ENCODE measurements at places on chromosomes 2 and 18.

DNA sequence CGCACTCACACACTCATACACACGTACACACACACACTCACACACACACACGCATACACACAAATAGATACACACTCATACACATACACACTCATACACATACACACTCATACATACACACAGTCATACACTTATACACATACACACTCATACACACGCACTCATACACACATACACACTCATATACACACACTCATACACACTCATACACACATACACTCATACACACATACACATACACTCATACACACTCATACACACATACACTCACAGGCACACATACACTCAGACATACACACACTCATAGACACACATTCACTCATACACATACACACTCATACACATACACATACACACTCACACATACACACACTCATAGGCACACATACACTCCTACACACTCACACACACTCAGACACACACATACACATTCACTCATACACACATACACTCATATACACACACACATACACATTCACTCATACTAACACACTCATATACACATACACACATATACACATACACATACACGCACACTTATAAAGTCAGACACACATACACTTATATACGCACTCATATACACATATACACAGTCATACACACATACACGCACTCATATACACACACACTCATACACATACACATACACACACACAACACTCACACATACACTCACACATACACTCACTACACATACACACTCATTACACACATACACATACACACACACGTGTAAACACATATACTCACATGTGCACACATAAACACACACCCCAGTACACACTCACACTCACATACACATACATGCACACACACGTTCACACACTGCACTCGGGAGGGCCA lies 28.7 kb downstream of the KCNIP3 start:
- no peak for DNase-seq

DNA sequence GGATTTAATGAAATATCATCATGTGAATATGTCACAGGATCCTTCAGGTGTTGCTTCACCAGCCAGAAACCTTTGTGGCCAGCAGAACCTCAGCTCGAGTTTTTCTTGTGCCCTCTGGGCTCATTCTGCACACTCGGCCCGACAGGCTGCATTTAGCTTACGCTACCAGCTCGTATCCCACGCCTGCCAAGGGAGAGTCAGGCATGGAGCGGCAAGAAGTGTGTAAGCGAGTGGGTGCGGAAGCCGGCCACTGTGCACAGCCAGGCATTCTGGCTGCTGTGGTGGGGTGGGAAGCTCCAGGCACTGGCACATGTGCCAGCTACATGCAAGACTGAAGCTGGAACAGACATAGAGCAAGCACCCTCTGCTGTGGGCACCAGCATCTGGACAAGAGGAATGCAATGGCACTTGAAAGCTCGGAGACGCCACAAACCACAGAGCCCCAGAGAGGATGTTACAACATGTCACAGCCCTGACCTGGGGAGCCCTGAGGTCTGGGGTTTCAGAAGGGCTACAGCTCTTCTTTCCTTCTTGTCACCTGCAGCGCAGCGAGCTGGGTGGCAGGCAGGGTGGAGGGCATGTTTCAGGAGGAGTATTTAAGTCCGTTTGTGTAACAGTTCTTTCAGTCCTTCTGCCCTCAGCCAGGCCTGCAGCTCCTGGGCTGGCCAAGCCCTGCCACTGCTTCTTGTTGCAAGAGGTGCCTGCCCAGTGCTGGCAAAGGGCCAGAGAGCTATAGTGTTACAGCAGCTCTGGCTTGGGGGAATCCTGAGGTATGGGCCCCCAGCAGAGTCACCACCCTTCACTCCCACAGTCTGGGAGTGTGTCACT lies 257.3 kb upstream of the HNMT start:
- no peak for DNase-seq

GRCh38 chr2:150428641-150429040 lies 58.8 kb downstream of the RND3 start:
- no peak for DNase-seq

DNA sequence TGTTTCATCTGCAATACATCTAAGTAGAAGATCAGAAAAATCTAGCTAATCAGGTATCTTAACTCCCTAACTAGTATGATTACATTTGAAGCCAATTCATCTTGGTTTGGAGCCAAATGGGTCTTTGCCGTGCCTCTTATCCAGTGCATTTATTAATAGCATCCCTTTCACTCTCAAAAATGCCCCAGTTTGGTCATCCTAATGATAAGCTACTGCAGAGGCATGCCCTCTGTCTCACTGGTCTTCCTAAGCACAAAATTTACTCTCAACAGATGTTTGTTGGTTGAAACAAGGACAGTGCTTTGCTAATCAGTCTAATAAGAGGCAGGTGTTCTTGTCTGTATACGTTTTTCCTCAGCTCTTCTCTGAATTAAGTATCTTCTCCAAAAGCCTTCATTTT lies 403.2 kb downstream of the RAD51AP2 start:
- DNase-seq: no peak

GRCh38 chr18:62179213-62179612 lies 7.6 kb downstream of the PIGN start:
- DNase-seq: no peak

- no peak for DNase-seq
Observed at GRCh38 chr18:26656431-26656943, 108.1 kb upstream of the KCTD1 start.

DNA sequence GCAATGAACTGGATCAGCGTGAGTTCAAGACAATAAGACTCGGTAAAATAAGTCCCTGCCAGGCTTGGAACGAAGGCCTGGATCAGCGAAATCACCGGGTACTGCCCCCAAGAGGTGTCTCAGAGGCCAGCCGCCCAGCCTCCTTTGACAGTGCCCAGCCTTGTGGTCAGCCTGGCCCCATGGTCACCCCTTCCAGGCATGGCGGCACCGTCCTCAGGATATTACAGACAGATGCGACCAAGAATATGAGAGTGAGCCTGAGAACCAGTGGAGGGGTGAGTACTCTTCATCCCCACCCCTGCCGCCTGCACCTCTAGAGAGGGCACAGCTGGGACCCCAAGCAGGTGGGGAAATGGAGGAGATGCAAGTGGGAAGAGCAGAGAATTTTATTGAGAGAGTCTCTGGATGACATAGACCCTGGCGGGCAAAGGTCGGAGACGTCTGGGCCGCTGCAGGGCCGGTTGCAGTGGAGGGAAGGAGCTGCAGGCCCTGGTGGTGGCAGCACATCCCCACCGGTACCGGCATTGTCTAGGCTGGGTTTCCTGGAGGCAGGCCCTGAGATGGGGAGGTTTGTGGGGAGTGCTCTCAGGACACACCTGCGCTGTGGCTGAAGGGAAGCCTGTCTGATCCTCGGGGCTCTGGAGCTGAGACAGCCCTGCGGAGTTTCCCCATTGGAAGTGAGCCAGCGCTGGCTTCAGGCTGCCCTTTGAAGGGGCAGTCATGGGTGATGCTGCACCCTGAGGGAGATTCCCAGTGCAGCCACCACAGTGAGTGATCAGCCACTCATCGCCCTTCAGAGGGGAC lies 190.0 kb downstream of the SEPTIN10 start:
- DNase-seq: no peak

GRCh38 chr2:152618193-152618564 lies 99.1 kb downstream of the PRPF40A start:
- no peak for DNase-seq

DNA sequence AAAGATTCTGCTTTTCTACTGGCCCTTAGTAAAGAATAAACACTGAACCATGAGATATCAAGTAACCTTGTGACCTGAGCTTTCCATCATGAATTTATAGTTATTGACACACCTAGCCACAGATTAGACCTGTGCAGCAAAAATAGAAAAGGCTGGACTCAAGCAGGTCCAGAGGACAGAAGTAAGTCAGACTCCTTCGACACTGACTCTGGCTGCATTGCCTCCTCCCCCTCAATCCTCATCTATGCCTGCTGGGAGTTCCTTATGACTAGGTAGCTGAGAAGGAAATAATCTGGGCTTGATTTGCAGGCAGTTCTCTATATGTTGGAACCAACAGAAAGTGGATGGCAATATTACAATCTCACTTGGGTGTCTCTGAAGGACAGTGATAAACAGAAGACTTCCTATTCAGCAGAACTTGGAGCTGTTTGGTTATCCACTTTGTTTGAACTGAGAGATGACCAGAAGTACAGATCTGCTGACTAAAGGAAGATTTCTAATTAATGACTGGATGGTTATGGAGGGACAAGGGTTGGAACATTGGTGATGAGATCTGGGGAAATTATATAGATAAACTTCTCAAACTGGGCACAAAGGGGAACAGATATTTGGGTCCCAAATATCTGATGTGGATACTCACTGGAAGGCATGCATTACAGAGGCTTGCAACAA lies 39.4 kb downstream of the ARID5A start:
- DNase-seq: no peak

DNA sequence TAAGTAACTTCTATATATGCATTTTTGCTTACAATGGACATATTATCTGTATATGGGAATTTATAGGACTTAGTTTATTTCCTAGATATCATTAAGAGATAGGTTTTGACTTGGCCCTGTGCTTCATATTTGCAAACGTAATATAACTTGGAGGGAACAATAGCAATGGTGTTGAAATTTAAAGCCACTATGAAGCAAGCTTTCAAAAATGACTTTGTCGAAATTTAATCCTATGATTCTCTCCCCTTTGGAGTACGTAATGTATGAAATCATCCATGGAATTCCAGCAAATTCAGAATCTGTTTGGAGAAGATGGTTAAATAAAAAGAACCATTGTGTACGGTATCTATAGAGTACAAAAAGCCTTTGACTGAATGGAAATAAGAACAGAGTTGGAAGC lies 486.3 kb downstream of the ARHGAP15 start:
- DNase-seq: no peak

GRCh38 chr2:20356042-20356441 lies 5.4 kb upstream of the PUM2 start:
- DNase-seq: peak; percentile 78

GRCh38 chr18:80218341-80219227 lies 28.7 kb downstream of the PARD6G start:
- DNase-seq: no peak

GRCh38 chr2:16729335-16729734 lies 63.7 kb upstream of the CYRIA start:
- DNase-seq: no peak

- DNase-seq: peak; percentile 93
Observed at GRCh38 chr2:60961457-60961856, 56.1 kb upstream of the PEX13 start.

- peak; percentile 6 for DNase-seq
Observed at GRCh38 chr18:48328473-48329210, 80.5 kb downstream of the ZBTB7C start.

DNA sequence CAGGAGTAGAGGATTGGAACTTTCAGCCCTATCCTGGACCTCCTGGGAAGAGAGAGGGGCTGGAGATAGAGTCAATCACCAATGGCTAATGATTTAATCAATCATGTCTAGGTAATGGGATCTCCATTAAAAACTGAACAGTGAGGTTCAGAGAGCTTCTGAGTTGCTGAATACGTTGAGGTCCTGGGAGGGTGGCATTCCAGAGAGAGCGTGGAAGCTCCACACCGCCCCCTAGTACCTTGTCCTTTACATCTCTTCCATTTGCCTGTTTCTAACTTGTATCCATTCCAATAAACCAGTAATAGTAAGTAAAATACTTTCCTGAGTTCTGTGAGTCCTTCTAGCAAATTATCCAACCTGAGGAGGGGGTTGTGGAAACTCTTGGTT lies 101.7 kb downstream of the B3GNT2 start:
- DNase-seq: no peak

- peak; percentile 65 for DNase-seq
Observed at GRCh38 chr2:237280229-237280628, 133.7 kb downstream of the COL6A3 start.

- no peak for DNase-seq
Observed at GRCh38 chr18:79896738-79897137, 54.7 kb downstream of the SLC66A2 start.

DNA sequence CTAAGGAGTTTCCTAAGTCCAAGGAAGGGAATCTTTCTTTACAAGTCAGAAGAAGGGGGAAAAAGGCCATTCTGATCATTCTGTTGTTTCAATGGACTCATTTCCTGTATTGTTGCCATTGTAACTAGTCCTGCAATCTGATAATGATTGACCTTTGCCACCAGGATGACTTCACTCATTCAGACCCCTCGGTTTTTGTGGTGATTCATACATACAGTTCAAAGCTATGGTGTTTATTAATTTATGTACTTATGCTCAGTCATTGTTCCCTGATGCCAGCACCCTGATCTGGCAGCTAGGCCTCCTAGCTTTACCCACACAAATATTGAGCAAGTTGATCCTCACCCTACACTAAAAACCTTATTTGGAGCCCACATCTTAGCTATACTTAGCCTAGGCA lies 57.6 kb upstream of the ZNF519 start:
- peak; percentile 94 for DNase-seq

GRCh38 chr2:204197336-204198005 lies 260.9 kb downstream of the ICOS start:
- no peak for DNase-seq

GRCh38 chr2:152126664-152127063 lies 27.8 kb upstream of the CACNB4 start:
- DNase-seq: peak; percentile 26

- DNase-seq: no peak
Observed at GRCh38 chr2:70703900-70704549, 64.0 kb downstream of the ADD2 start.

GRCh38 chr2:12714391-12715221 lies 2.1 kb upstream of the TRIB2 start:
- peak; percentile 96 for DNase-seq

DNA sequence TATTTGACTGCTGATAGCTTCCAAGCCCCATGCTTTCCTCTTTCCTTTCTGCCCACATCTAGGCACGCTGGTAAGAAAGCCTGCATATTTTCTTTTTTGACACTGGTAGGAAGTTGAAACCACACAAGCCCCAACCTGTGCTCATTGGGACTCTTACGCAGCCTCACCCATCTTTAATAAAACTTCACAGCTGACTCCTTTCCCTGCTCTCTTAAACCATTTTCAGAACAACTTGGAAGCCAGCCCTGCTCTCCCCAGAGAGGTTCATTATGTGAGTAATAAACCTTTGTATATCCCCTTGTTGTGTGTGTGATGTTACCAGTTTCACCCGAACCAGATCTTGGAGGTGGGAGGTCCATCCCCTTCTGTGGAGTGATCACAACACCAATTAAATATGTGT lies 268.4 kb downstream of the GPD2 start:
- no peak for DNase-seq

DNA sequence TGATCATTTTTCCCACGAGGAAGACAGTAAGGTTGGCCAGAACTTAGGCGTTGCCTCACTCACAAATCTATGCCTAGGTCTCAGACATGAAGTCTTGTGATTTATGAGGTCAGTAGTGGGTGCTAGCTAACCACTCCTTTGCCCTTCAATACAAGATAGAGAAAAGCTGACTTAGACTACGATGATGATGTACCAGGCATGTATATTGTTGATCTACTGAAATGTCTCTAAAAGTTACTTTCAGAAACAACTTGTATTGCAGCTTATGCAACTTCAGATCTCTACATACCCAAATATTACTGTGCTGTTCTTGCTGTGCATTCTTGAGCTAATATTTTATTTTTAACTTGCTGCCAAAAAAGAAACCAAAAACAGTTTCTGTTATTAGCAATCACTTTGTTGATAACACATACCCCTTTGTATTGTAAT lies 30.6 kb downstream of the MAPRE2 start:
- DNase-seq: no peak

- no peak for DNase-seq
Observed at GRCh38 chr2:217430916-217431576, 571.2 kb upstream of the TNP1 start.

- DNase-seq: no peak
Observed at GRCh38 chr2:238595750-238596570, 169.2 kb downstream of the ASB1 start.

GRCh38 chr2:10432311-10433181 lies 15.6 kb downstream of the ODC1 start:
- DNase-seq: no peak

All from PC-3 (cell line).